ENCODE measurements at places on chromosomes 2 and 18.

- DNase-seq: no peak
These were observed 62.9 kb upstream of the CTIF start for GRCh38 chr18:48475635-48476549.

- no peak for DNase-seq
These were observed 33.6 kb upstream of the SMAD2 start for GRCh38 chr18:47964053-47964452.

DNA sequence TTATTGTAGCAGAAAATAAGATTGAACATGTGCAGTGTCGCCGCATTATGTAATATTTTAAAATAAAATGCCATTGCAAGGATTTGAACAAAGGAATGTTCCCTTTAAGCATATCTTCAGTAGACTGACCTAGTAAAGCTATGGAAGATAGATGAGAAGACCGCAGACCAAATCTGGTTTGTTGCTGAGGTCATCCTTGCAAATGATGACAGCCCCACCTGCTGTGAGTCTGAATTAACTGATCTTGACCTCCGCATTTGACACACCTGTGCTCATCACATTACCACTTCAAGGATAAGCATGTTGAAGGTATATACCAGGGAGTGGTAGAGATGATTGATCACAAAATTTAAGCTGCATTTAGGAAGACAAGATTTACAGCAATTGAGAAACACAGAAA is 96.2 kb downstream of the NYAP2 start:
- DNase-seq: no peak

DNA sequence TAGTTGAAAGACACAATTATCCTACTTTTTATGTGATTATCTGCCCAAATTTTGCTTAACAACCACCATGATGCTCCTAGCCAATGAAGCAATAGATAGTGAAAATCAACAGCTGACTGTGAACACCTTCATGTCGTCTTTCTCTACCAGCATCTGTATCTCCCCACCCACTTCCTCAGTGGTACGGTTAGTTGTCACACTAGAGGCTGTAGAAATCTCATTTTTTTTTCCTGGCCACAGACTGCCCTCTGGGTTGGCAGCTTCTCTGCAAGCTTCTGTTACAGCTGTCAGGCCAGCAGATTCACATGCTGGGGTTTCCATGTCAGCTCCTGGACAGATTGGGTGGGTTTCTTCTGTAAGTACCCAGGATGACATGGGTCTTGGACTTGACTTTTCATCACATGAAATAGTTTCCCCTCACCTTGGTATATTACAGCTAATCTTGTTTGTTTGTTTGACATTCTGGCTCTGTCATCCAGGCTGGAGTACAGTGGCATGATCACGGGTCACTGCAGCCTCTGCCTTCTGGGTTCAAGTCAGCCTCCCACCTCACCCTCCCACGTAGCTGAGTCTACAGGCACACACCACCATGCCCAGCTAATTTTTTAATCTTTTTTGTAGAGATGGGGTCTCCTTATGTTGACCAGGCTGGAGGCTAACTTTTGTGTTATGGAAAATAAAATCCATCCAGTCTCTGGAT is 24.3 kb downstream of the STAT4 start:
- DNase-seq: no peak

DNA sequence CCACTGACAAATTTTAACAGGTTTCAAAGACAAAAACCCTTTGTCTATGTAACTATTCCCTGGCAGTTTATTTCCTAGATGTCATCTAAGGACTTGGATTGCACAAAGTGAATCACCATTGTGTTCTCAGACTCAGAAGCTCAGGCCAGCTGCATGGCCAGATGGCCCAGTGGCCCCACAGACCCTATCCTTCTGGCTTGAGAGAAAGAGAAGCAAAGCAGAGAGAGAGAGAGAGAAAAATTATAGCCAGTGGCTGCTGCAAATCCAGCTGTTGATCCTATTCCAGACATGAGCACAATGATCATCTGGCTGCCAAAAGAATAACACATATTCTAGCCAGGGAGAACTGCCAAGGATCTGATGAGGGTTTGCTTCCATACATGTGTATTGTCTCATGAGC is 25.8 kb downstream of the CTLA4 start:
- no peak for DNase-seq

- DNase-seq: no peak
These were observed 48.5 kb upstream of the LOXHD1 start for GRCh38 chr18:46705521-46705920.

- no peak for DNase-seq
These were observed 131.1 kb downstream of the FAM161A start for GRCh38 chr2:61722800-61723199.

DNA sequence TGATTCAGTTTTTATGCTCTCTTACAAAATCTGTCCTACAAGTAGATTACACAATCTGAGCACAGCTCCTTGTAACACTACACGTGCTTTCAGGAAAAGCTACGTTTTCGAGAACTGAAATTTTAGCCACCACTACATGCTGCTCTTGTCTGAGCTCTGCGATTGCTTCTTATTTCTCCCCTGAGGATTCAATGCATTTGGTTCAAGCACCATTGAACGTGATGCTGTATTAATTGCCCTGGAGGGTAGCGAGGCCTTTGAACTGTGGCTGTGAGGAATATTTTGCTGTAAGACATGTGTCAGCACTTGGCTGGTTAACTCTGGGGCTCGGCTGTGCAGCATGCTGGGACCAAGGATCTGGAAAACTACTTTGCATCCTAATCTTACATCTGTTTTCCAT is 405.8 kb downstream of the EPHA4 start:
- no peak for DNase-seq

- DNase-seq: no peak
These were observed 282.9 kb upstream of the RGPD4 start for GRCh38 chr2:107543793-107544192.

DNA sequence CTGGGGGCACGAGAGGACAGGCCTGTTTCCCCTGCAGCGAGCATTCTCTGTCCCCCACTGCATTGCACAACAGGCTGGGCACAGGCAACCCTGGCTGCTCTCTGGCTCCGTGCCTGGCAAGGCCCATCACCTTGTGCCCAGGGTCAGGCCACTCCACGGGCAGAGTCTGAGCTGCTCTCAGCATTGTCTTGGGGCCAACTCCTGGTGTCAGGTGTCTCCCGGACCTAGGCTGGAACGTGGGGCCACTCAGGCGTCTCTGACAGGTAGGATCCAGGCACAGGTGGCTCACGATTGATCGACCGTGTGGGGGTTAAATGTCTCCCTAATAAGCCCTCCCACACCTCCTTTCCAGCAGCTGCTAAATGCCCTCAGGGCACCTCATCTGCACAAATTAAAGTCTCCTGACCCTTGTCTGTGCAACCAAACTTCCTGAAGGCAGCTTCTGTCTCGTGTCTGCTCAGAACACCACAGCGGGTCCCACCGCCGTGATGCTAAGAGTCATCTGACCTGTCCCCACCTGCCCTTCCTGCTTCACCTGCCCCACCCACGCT is 66.6 kb upstream of the GPC1 start:
- no peak for DNase-seq

DNA sequence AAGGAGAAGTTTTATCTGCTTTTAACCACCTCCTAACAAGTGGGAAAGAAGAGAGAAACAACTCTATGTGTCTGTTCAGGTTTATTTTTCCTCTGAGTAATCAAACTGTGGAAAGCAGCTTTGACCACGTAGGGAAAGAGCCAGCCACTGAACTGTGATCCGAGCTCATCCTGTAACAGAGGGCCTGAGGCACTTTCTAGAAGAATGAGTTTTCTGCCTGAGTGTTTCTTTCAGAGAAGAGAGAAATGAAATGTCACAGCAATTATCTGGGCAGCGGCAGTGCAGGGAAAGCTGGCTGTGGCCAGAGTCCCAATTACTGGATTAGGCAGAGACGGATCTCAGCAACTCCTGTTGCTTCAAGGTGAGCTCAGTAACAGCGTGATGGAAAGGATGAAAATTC is 151.9 kb downstream of the CD226 start:
- no peak for DNase-seq

- DNase-seq: no peak
These were observed 305.0 kb downstream of the PTH2R start for GRCh38 chr2:208711598-208711997.

Measured in right cardiac atrium (tissue), 5 donors.